ENCODE measurements at places on chromosomes 3 and 15.

- DNase-seq = no peak
Observed at GRCh38 chr3:134903837-134904236, 108.8 kb downstream of the EPHB1 start.

DNA sequence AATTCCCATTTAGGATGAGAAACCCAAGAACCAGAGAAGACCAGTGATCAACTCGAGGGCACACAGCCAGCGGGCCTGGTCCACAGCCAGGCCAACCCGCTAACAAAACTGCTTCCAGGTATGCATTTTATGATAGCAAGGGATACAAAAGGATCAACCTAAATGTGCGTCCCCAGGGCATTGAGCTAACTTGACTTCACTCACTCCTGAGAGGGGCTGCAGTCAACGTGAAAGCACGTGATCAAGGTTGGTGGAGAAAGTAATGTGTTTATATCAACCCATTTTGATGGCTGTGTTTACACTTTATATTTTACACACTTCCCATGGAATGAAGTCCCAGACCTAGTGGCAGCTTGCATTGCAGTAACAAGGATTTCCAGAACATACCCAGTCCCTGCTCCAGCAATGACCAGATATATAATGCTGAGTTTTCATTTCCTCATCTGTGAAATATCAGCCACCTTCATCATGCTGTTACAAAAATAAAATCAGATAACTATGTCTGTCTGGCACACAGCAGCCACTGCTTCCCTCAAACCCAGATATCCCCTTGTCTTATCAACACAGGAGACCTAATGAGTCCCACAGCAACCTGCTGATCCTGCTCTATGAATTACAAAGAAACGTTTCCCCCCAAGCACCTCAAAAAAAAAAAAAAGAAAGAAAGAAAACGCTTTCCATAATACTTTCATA, 2.0 kb downstream of the KLHL6 start:
- DNase-seq = no peak

DNA sequence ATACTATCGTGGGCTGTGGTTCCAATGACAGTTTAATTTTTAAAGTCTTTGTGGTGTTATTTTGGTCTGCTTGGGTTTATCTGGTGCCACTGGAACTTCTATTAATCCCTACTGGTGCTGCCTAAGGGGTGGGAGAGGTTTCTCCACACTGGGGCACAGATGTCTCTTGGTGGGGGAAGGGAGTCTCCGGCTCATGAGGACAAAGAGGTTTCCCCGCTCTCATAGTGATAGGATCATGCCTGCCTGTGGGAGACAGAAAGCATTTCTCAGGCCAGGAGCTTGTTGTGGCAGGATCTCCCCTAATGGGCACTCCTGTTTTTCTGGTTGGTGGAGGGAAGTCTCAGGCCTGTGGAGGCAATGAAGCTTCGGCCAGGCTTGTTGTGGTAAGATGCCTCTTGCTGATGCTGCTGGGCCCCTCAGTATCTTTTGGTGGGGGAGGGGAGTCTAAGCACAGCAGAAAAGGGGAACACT, 84.3 kb upstream of the THRB start:
- DNase-seq = no peak

DNA sequence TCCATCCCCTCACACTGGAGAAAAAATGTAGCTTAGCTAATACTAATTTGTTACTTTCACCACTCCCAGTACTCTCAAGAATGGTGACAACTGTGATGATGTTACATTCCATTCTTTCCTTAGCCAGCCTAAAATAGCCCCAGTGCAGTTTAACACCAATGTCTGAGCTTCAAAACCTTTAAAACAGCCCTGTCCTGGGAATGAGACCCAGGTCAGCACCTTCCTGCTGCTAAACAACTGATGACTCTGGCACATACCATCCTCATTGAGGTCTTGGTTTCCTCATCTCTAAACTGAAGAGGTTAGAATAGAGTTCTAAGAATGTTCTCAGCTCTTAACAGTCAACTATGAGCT, 3.8 kb downstream of the SCAMP2 start:
- DNase-seq = no peak

- no peak for DNase-seq
Observed at GRCh38 chr15:42593143-42593542, 17.7 kb downstream of the STARD9 start.

DNA sequence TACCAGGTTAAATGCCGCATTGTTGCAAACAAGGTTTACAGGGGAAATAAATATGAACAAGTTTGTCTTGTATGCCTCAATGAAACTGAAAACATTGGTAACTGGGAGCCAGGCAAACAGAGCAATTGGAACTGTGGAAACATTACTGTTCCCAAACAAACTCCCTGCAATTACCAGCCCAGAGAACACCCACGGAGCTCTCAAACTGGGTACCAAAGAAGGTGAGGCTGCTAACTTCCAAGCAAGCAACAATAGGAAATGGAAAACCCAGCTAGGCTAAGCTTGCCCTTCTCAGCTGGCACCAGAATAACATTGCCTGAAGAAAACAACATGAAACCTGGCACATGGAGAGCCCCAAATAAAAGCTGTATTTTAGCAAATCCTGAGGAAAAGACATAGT, 218.9 kb upstream of the THRB start:
- DNase-seq = no peak

GRCh38 chr15:42082823-42083604, 11.3 kb downstream of the PLA2G4D start:
- no peak for DNase-seq

DNA sequence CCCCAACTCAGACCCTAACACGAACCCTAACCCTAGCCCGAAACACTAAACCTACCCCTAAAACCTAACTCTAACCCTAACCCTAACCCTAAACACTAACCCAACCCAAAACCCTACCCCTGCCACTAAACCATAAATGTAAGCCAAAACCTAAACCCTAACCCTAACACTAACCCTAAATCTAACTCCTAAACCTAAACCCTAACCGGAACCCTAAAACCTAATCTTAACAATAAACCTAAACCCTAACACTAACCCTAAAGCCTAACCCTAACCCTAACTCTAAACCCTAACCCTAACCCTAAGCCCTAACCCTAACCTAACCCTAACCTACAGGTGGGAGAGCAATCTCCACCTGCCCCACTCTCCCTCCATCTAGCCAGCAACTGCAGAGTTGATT, 152.3 kb downstream of the OR4M2 start:
- DNase-seq = no peak

DNA sequence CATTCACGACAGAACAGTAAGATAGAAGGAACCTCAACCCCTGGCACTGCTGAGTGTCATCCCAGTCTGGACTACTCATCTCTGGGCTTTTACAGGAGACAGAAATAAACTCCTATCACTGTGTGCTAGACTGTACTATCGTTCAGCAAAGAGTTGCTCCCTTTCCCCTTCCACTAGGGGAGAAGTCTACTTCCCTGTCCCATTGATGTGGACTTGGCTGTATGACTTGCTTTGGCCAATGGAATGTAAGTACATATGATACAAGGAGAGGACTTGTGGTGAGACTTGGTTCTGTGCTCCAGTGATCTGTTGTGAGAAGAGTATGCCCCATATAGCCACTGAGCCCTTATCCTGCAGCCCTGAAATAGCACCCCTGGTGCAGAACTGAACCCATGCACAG, 5.3 kb upstream of the KIF7 start:
- no peak for DNase-seq
